Stimulated activated CD4-positive, alpha-beta T cell treated with anti-CD3 and anti-CD28 coated beads, Interleukin-1b, Interleukin-23, amount 100 ng/mL, for 1 hour (primary cell): ENCODE measurements at places on chromosomes 2 and 18.

- no peak for DNase-seq
Observed at GRCh38 chr2:46349115-46349547, 51.9 kb downstream of the EPAS1 start.

- no peak for DNase-seq
Observed at GRCh38 chr2:135935914-135936313, 49.5 kb downstream of the DARS1 start.

GRCh38 chr2:6068429-6068828 is 376.2 kb downstream of the SOX11 start:
- no peak for DNase-seq

DNA sequence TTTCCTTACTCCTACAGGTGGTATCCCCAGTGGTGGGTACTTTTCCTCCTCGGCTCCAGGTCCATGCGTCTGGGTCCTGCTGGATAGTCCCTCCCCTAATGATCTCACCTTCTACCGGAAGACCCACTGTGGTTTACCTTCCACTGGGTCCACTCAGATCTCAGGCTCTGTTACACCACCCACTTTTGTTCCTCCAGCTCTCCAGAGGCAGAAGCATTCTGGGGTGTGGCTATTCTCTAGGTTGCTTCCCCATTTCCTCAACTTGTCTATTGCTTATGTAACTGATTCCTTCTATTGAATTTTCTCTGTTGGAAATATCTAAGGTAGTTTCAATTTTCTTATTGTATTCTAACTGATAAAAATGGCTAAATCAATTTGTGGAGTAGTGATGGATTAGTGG is 87.6 kb upstream of the GALNT5 start:
- no peak for DNase-seq

GRCh38 chr2:235002198-235003095 is 50.6 kb downstream of the SH3BP4 start:
- DNase-seq = no peak

DNA sequence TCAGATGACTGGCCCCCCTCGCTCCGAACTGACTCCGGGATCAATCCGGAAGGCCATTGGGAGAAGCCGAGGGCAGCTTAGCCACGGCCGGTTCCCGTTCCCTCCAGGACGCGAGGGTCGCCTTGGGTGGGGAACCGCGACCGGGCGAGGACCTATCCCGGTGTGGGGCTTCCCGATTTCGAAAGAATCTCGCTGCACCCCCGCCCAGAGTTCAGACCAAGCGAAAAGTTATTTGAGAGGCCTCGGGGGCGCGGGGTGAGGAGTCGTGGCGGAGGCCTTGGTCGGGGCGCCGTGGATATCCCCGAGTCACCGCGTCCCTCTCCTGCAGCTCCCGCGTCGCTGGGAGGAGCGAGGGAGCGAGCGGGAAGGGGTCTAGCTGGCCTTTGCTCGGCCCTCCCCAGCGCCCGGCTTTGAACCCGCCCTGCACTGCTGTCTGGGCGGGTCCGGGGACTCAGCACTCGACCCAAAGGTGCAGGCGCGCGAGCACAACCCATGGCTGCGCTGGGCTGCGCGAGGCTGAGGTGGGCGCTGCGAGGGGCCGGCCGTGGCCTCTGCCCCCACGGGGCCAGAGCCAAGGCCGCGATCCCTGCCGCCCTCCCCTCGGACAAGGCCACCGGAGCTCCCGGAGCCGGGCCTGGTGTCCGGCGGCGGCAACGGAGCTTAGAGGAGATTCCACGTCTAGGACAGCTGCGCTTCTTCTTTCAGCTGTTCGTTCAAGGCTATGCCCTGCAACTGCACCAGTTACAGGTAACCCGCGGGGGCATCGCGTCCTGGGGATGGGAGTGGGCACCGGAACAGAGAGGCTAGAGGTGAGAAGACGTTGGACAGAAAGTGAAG is at the start of gene CYP27A1:
Gene CYP27A1 (plus strand): TSS at position 457 of the 837 bp plus-strand sequence. CDS start 36 bp downstream, at position 493.
- DNase-seq = no peak
